Natural killer cell treated with Interleukin-12 subunit alpha and Interleukin-12 subunit beta and Interleukin-15 and Interleukin-18, amount 100 ng/mL, for 72 hours (primary cell): ENCODE measurements at places on chromosomes 5 and 9.
A peak's percentile ranks its signal among the peaks of the same experiment; 100 is the strongest.

GRCh38 chr9:132141948-132142594 is 19.8 kb upstream of the NTNG2 start:
- DNase-seq: no peak

- DNase-seq: peak; percentile 84
These were observed 5.3 kb upstream of the KLF9 start for GRCh38 chr9:70419556-70420440.

GRCh38 chr9:16184964-16185646 is 632.3 kb downstream of the CCDC171 start:
- DNase-seq: no peak

DNA sequence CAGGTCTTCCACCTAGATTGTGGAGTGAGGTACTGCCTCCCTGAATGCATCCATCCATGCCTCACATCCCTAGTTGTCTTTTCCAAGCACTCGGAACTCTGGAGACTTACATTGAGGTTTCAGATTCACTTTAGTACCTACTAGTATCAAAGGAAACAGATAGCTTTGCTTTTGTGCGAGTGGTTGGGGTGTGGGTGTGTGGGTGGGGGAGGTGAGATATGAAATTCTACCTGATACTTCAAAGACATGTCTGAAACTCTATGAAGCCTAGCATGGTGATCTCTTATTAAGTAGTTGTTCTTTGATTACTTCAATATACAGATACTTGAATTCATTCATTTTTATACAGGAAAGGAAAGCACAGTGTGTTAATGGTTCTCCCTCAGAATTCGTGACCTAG is 64.4 kb downstream of the MCCC2 start:
- DNase-seq: no peak

- DNase-seq: no peak
These were observed 440.1 kb upstream of the ADAMTS16 start for GRCh38 chr5:4700069-4700468.

- DNase-seq: no peak
These were observed 224.0 kb downstream of the GAS1 start for GRCh38 chr9:86723346-86723745.

GRCh38 chr5:458547-459353 is 15.8 kb downstream of the EXOC3 start:
- DNase-seq: no peak

GRCh38 chr5:59272809-59273427 is 620.6 kb downstream of the PDE4D start:
- no peak for DNase-seq

DNA sequence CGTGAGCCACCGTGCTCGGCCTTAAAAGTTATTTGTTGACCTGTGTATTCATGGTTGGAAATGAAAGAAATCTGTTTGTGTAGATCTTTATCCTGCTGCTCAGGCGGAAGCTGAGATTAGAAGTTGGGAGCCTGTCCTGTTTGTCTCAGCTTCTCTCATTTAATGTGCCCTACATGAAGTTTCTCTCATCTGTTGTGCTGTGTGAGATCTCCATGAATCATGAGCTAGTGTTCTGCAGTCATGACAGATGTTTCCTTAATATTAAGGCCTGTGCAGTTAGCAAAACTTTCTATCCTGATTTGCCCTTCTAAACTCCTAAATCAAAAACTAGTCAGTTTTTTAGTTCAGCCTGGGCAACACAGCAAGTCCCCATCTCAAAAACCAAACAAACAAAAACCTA is 59.5 kb downstream of the FAM78A start:
- no peak for DNase-seq

DNA sequence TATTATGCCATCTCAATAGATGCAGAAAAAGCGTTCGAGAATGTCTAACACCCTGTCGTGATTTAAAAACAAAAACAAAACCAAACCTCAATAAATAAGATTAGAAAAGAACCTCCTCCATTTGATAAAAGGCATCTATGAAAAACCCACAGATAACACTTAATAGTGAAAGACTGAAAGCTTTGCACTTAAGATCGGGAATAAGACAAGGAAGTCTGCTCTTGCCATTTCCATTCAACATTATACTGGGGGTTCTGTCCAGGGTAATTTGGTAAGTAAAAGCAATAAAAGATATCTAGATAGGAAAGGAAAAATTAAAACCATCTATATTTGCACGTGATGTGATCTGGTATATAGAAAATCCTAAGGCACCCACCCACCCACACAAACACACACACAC is 7.3 kb upstream of the EXOSC3 start:
- no peak for DNase-seq

DNA sequence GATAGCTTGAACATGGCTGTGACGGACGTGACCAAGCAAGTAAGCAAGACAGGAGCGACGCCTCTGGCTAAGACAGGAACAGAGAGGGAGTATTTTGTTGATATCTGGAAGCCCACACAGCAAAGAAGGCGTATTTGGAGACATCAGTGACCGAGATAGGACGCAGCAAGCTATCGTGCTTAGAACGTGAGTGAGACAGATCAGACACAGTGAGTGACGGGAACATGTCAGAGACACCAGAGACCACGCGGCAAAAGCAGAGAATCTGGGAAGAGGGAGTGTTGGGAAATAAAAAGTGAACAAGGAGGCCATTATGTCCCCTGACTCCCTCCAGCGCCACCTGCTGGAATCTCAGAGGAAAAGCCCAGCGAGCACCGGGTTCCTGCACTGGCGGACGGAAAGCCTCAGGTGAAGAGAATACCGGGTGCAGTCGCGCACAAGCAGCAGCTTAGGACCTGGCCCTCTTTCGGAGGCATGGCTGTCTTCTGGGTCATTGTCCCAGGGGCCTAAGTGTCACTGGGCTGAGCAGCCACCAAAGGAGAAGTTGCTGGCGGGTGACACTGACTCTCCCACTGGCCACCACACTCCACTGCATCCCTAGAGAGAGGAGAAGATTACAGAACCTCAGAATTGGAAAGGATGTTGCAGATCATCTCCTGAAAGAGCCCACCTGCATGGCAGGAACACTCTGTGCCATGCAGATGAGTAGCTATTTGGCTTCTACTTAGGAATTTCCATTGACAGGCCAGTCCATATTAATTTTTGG is 99.1 kb downstream of the FBXO38 start:
- DNase-seq: peak; percentile 65

GRCh38 chr5:150905312-150905683 is 518 bp upstream of the ZNF300 start:
- no peak for DNase-seq

- no peak for DNase-seq
These were observed 51.0 kb downstream of the TMEM252 start for GRCh38 chr9:68489646-68490045.

DNA sequence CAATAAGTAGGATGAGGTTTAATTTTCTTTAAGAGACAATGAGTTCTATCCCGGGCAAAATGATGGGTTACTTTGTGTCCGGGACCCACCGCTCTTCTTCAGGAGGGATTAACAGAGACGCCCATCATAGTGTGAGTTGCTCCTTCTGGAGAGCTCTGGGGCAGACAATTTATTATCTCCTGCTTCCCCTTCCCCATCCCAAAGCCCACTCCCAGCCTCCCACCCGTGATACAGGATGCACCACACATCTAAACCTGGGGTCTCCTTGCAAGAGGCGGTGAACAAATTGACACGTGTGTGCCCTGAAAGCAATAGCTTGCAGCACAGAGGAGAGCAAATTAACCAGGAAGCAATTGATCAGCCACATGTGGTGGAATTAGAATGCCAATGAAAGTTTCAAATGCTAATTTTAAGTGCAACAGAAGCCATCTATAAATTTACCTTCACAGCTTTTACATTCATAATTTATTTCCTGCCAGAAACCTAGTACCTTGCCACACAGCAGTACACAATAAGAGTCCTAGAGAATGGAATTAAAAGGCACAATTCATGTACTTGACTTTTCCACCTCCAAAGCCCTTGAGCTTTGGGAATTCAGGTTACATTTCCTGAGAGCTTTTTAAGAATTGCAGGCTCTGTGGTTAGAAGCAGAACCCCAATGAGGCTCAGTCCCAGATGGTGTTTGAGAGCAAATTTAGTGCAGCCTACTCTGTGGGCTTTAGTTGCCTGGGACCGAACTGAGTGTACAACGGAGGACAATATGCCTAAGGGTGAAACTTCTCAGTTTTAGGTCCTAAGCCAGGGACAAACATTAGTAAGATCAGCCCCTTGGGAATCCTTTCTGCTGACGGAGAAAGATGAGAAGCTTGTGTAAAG is 399.6 kb downstream of the MED10 start:
- DNase-seq: no peak

DNA sequence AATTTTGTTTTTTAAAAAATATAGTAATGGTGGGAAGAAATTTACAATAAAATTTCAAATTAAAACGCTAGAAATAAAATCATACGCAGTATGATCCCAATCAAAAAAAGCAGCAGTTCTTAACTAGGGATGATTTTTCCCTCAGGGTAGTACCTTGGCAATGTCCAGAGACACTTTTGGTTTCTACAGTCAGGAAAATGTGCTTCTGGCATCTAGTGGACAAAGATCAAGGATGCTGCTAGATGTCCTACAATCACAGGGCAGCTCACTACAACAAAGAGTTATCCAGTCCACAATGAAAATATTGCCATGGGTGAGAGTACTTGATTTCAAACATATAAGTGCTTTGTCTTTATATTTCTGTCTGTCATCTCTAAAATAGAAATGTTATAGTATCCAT is 400.2 kb upstream of the SGCD start:
- no peak for DNase-seq

DNA sequence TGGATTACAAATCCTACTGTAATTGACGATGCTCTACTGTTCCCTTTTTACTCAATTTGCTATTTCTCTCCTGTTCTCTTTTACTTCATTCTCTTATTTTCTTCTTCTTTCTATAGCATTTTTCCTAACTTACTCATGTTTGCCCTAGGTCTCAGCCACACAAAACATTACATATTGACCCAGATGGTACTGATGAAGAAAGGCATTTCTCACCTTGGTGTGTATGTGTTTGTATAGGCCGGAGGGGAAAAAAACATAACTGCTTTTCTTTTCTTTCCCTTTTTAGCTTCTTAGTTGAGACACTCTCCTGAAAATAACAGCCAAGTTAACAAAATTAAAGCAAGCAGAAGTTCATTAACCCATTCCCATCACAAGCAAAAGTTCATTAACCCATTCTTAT is 1019.8 kb upstream of the CDH18 start:
- no peak for DNase-seq

DNA sequence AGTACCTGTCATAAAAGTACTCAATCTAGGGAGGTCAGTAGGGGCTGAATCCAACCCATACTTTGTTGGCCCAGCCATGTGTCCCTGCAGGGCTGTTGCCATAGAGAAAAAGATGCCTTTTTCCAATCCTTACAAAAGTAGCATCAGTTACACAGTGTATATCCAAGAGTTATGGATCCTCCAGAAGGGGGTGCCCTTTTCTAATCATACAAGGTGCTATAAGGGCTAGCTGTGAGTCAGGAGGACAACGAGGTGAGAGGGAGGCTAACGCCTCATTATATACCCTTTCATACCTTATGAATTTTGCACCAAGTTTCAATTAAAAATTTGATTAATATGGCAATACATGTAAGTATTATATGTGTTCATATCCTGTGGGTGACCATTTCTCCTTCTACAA is 4.8 kb downstream of the KIAA0825 start:
- no peak for DNase-seq

DNA sequence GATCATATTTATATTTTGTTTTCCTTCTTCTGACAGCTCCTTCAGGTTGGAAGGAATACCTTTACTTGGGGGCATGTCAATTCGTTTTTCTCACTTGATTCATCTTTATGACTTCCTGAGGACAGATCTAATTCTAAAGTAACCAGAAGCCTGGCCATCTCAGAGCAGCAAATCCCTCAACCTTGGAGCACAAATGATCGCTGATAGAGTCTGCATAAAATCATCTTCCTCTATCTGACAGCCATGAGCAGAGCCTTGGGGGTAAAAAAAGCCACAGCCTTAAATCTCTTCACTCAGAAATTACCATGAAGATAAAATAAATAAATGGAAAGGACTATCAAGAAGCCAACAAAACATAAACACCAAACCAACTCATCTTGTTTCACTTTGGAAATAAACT is 325.8 kb downstream of the PRR16 start:
- no peak for DNase-seq

DNA sequence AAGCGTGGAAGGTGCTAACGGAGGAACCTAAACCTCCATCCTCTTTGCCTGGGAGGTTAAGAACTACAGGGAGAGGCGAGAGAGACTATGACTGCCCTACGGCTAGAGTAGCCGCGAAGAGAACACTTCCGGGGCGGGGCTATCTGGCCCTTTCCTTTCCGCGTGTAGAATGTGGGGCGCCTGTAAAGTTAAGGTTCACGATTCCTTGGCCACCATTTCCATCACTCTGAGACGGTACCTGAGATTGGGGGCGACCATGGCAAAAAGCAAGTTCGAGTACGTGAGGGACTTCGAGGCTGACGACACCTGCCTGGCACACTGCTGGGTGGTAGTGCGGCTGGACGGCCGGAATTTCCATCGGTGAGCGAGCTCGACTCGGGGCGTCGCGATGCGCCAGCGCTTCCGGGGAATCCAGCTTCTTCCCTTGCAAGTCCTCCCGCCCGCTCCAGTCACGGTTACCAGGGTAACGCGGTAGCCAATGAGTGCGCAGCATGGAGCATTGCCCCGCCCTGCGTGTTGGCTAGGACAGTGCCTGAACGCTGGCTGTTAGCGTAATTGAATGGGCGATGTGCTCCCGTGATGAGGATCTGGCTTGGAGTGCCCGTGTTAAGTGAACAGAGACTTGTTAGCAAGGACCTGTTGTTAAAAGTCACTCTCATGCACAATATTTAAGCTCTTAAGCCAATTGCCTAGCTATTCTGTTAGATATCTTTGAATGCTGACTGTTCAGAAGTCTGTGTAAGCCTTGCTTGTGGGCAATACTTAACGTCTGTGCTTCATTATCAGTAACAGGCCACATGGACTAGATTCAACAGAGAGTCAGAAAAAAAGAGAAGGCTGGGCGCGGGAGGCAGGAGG is at the start of gene THG1L:
Gene THG1L (plus strand): TSS at position 149 of the 858 bp plus-strand sequence. CDS start 21 bp downstream, at position 170.
- peak; percentile 99 for DNase-seq

DNA sequence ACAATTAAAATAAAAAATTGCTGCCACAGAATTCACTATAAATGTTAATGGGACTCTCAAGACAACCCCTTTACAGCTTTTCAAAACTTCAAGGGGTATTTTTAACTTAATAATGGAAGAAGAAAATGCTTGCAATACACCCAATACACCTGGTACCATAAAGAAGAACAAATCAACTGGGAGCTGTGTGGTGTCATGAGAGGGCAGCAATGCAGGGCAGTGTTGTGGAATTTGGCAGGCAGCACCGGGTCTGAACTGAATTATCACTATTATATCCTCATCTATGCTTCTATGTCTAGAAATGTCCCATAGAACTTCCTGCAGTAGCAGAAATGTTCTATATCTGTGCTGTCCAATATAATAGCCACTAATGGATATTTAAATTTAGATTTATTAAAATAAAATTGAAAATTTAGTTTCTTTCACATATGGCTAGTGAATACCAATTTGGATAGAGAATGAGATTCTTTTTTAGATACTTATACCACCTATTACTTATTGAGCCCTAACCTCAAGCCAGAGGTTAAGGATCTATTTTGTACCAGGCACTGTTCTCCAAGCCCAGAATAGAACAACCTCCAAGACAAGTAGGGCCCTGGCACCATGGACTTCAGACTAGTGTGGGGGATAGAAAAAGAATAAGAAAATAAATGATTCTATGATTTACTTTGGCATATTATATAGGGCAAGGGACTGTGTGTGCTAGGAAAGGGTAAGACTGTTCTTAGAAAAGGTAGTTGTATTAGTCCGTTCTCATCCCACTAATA is 265.3 kb downstream of the PDE4D start:
- no peak for DNase-seq
